H54 (cell line): ENCODE measurements at places on chromosomes 2 and 18.

DNA sequence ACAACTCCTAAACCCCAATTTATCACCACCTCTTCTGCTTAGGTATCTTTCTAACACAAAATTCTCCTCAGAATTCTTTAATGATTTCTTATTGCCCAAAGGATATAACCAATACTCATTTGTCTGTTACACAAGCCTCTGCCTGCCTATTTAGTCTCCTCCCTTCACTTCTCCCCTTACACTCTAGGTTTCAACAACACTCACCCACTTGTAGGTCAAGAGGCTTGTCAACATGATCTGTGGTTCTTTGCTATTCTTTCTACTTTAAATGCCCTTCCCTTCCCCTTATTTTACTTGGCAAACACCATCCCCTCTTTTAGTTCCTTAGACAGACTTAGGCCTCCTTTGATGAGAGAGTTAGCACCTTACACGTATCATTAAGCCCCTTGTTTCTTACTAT lies 69.0 kb upstream of the C2orf15 start:
- DNase-seq, result no peak

GRCh38 chr2:200305797-200306195 lies 697 bp upstream of the SPATS2L start:
- no peak for DNase-seq

- peak; percentile 13 for DNase-seq
Measured at GRCh38 chr18:12159446-12159845, 65.8 kb downstream of the ANKRD62 start.

DNA sequence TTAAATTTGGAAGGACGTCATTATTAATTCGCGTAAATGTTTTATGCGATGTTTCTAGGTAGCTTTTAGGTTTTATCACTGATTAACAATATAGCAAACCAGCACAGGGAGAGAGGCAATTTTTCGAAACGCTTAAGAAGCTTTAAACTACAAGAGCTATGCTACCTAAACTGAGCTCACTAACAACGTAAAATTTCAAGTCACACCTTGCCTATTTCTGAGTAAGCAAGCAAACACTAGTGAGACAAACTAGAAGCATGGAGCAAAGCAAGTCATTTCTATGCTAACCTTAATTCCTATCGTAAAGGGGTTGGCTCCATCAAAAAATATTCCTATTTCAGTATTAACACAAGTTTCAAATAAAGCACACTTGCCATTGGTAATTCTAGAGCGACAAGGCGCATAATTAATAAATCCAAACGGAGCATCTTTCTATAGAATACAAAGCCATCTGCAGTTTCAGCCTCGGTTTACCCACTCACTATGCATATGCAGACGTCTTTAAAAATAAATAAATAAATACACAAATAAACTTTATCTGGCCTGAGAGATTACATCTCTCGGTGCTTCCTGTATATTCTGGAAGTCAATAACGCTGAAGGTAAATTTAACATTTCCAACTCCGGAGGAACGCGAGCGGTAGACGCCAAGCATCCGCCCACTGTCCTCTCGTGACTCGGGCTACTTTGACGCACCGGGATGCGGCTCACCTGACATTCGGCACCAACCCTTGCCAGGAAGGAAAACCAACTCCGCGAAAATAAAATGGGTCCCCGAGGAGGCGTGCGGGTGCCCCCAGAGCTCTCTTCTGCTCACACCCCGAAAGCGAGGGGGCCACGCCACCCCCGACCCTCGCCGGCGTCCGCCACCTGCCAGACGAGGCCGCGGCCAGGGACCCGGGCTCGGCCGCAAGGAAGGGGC lies 947 bp downstream of the ITSN2 start:
- DNase-seq, result no peak

DNA sequence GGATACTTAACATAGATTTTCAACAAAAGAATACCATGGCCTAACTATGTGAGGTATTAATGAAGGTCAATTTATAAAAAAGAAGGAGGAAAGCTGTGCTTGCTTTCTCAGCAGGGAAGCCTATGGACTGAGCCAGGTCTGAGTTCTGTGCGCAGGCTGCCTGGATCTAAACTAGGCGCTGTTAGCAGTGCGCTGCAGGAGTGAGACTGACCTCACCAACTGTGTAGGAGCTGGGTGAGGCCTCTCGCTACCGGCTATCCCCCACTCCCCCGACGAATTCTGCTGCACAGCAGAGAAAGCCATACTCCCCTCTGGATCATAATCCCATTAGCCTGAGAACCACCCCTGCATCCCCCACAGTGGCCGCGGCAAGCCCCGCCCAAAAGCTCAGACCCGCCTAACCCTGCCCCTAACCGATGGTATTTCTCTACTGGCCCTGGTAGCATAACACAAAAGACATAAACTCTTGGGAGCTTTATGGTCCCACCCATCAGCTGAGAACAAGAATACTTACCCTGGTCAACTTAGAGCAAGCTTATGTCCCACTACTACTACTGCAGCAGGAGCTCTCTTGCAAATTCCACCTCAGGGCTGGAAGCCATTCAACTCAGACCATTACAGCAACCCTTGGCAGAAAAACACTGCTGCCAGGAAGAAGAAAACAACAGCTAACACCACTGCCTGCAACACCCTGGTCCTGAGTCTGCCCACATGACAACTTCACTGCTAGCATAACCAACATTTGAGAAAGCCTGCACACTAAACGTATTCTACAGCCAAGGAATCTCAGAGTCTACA lies 28.0 kb downstream of the SULT1C2 start:
- DNase-seq, result no peak

GRCh38 chr2:133667085-133667484 lies 98.8 kb upstream of the NCKAP5 start:
- DNase-seq, result no peak

GRCh38 chr2:191923652-191923997 lies 76.7 kb upstream of the CAVIN2 start:
- no peak for DNase-seq
